ENCODE measurements at places on chromosomes 3 and 15.
A peak's percentile ranks its signal among the peaks of the same experiment; 100 is the strongest.

DNA sequence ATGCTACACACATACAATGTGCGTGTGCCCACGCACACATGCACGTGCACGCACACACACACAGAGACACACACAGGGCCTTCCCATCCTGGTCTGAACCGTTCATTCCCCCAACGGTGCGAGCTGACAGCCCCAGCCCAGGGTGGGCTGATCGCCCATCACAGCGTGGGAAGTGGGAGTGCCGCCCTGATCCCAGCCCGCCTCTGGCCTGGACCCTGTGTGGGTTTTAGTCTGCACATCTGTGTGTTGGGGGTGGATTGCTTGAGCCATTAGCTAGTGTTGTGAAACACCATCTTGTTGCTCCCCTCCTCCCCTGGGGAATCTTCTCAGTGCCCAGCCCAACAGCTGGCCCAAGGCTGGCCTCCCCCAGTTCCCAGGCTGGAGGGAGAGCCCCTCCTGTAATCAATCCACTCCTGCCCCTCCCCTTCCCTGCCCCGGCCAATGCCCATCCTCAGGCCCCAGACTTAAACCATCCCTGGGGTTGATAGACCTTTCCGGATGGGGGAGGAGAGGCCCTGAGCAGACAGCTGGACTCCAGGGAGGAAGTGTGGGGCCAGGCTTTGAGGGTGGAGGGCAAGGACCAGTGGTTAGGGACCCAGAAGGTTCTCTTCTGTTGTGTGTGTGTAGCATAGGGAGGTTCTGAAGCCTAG, 8.3 kb downstream of the SEMA3G start:
- DNase-seq: peak; percentile 68

DNA sequence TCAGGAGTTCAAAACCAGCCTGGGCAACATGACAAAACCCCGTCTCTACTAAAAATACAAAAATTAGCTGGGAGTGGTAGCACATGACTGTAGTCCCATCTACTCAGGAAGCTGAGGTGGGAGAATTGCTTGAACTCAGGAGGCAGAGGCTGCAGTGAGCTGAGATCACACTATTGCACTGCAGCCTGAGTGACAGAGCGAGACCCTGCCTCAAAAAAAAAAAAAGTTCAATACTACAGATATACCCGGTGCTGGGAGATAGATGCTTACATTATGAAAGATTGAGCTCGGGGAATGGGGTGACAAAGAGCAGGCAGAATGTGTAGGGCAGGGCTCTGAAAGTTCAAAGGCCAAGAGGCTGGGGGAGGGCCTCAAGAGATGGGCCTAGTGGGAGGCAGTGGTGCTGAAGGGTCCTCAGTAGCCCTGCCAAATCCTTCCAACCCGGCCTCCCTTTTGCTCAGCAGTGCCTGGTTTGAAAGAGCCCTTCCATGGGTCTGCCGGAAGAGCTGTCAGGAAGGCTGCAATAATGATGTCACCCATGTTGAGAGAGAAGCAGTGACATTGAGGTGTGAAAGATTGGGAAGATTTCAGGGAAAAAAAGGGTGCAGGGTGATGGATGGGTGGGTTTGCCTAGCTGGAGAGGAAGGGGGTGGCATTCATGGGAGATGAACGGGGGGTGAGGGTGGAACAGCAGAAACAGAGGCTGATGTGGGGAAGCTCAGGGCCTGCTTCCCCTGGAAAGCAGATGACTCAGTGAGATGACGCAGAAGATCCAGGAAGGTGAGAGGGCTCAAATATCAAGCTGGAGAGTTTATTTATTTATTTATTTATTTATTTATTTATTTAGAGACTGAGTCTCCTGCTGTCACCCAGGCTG, 20.0 kb upstream of the IREB2 start:
- DNase-seq: no peak

DNA sequence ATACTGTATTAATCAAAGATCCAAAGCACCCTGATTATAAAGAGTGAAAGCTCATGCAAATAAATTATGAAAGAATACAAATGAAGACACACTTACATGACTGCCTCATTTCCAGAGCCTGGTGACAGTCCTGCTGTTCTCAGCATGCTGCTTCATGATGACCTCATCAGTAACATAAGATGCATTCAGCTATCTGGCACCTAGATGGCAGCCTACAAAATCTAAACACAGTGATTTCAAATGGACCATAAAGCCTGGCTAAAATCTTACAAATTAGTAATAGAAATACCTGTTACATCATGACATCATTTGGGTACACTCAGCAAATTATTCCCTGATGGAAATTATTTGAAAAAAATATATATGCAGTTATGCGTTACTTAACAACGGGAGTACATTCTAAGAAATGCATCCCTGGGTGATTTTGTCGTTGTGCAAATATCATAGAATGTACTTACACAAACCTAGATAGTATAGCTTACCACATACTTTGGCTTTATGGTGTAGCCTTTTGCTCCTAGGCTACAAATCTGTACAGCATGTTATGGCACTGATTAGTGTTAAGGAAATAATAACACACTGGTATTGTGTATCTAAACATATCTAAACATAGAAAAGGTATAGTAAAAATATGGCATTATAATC, 207.2 kb downstream of the EPHA3 start:
- peak; percentile 66 for DNase-seq

DNA sequence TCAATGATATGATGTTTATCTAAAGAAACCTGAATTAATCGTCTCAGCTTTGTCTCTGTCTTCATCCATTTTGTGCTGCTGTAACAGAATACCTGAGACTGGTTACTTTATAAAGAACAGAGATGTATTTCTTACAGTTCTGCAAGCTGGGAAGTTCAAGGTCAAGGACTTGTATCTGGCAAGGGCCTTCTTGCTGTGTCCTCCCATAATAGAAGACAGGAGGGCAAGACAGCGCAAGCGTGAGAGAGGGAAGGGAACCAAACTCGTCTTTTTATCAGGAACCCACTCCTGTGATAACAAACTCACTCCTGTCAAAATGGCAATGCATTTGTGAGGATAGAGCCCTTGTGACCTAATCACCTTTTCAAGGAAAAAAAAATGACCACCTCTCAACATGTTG, 131.5 kb downstream of the GHSR start:
- DNase-seq: no peak

GRCh38 chr3:30204126-30204525, 402.3 kb upstream of the TGFBR2 start:
- no peak for DNase-seq

DNA sequence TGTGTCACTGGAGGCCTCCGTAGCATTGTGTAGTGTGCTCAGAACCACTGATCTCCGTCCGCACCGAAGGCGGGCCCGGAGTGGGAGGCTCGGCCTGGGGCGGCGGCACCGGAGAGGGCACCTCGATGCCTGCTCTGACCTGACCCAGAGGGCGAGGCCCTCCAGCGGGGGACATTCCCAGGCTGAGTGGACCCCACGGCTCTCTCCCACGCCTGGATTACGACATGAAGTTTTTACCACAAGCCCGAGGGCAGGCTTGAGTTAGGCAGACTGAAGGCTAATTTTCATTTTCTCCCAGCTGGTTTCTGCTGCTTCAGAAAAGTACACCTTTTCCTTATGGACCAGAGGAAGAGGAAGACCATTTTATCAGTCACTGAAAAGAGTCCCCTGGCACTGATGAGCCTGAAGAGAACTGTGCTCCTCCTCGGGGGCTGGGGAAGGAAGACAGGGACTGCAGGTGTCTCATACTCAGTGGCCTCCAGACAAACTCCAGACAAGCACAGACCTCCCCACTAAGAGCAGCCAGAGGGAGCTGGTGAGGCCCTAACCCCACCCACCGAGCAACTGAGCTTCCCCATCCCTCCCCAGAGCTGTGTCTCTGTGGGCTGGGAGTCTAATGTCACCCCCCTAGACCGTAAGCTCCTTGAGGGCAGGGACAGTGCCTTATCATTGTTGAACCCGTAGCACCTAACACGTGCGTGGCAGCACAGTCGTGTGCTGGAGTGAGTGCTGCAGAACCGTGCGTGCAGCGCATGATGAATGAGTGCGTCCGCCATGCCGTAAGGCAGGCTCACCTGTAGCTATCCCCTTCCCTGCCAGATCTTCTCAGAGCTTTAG, 74.5 kb upstream of the BLM start:
- DNase-seq: no peak

GRCh38 chr3:3013317-3014052, 96.7 kb downstream of the IL5RA start:
- DNase-seq: no peak

GRCh38 chr3:55091381-55092225, 163.7 kb upstream of the LRTM1 start:
- no peak for DNase-seq

GRCh38 chr15:48331796-48332641, 790 bp downstream of the DUT start:
- no peak for DNase-seq

- no peak for DNase-seq
Measured at GRCh38 chr3:38163841-38164642, 1.3 kb upstream of the OXSR1 start.

- DNase-seq: no peak
Measured at GRCh38 chr15:65418596-65418995, 4.2 kb downstream of the IGDCC4 start.

DNA sequence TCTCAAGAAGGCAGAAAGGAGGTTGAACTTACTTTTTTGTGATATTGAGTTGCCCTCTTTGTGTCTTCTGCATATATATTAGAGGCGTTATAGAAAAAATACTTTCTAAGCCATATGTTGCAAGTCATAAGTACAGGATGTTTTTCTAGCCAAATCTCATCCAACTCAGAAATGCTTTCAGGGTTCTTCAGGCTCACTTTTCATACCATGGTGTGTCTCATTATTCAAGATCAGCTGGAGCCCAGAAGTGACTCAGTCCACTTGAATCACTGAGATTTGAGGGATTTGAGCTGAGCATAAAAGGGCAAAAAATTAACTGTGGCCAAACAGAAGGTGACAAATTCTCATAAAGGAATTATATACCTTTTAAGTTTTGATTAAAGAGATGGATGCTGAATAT, 157.3 kb downstream of the WNT5A start:
- DNase-seq: peak; percentile 96

GRCh38 chr3:125594125-125594524, 1.2 kb downstream of the OSBPL11 start:
- peak; percentile 16 for DNase-seq

DNA sequence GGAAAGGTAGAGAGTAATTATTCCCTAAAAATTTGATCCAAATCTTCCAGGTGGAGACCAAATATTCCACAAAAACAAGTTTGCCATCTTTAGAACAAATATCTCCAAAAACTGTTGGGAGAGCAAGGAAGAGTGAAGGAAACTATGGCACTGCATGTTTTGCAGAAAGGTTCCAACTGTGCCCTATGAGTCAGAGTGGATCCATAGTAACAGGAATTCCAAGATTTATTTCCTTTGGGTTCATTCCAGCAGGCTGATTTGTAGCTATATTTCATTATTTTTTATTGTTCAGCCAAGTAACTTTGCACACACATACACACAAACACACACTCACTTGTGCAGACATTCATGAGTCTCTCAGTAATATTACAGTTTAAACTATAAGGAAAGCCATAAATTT, 459.7 kb upstream of the EPHA6 start:
- DNase-seq: no peak

- DNase-seq: no peak
Measured at GRCh38 chr15:42289166-42289565, 15.9 kb upstream of the TMEM87A start.

GRCh38 chr3:126777366-126777765, 73.3 kb downstream of the CHCHD6 start:
- no peak for DNase-seq

- peak; percentile 37 for DNase-seq
Measured at GRCh38 chr3:126394179-126394976, at the start of gene CFAP100. Gene CFAP100 (plus strand): TSS chr3:126394909. CDS start chr3:126396001, 1,092 bp downstream.

- DNase-seq: peak; percentile 95
Measured at GRCh38 chr3:178392511-178392926, 143.7 kb upstream of the KCNMB2 start.

DNA sequence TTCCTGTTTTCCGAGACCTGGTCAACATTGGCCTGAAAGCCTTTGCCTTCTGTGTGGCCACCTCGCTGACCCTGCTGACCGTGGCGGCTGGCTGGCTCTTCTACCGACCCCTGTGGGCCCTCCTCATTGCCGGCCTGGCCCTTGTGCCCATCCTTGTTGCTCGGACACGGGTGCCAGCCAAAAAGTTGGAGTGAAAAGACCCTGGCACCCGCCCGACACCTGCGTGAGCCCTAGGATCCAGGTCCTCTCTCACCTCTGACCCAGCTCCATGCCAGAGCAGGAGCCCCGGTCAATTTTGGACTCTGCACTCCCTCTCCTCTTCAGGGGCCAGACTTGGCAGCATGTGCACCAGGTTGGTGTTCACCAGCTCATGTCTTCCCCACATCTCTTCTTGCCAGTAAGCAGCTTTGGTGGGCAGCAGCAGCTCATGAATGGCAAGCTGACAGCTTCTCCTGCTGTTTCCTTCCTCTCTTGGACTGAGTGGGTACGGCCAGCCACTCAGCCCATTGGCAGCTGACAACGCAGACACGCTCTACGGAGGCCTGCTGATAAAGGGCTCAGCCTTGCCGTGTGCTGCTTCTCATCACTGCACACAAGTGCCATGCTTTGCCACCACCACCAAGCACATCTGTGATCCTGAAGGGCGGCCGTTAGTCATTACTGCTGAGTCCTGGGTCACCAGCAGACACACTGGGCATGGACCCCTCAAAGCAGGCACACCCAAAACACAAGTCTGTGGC, 16.9 kb downstream of the TMEM43 start:
- DNase-seq: no peak

- no peak for DNase-seq
Measured at GRCh38 chr15:26934848-26935247, 36.1 kb upstream of the GABRG3 start.

- DNase-seq: peak; percentile 80
Measured at GRCh38 chr15:74620636-74621545, 5.3 kb downstream of the CLK3 start.

GRCh38 chr3:158105710-158106253, 438 bp downstream of the SHOX2 start:
- DNase-seq: peak; percentile 65

DNA sequence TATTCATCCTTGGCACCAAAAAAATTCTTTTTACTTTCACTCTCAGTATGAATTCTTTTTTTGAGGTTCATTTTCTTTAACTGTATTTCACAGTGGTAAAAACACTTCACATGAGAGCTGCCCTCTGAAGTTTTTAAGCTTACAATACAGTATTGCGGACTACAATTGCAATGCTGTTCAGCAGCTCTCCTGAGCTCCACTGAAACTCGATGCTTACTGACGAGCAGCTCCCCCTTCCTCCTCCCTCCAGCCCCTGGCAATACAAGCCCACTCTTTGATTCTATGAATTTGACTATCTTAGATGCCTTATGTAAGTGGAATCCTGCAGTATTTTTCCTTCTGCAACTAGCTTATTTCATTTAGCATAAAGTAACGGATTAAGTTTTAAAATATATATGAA, 183.4 kb downstream of the ADAMTS17 start:
- no peak for DNase-seq

GRCh38 chr3:196916221-196916620, 26.1 kb downstream of the NCBP2 start:
- no peak for DNase-seq

- DNase-seq: peak; percentile 57
Measured at GRCh38 chr15:37933666-37934065, 774 bp upstream of the TMCO5A start.

DNA sequence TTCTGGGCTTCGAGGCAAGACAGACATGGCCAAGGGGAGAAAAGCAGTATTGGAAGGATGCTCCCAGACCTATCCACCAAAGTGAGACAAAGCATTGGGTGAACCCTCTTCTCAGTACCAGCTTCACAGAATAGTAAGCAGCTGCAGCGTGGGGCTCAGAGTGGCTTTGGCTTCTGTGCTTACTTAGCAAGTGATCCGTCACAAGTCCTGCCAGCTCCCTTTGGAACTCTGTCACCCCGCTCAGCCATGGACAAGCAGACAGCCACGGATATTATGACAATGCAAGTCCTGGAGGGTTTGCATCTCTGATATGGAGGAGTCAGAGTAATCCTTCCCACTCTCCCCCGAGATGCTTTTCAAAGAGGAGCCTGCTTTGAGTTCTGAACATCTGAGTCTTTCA, 90.8 kb downstream of the SLCO3A1 start:
- DNase-seq: no peak

Data from cardiac fibroblast (primary cell).